GM03348 (cell line): ENCODE measurements at places on chromosomes 5 and 9.
A peak's percentile ranks its signal among the peaks of the same experiment; 100 is the strongest.

DNA sequence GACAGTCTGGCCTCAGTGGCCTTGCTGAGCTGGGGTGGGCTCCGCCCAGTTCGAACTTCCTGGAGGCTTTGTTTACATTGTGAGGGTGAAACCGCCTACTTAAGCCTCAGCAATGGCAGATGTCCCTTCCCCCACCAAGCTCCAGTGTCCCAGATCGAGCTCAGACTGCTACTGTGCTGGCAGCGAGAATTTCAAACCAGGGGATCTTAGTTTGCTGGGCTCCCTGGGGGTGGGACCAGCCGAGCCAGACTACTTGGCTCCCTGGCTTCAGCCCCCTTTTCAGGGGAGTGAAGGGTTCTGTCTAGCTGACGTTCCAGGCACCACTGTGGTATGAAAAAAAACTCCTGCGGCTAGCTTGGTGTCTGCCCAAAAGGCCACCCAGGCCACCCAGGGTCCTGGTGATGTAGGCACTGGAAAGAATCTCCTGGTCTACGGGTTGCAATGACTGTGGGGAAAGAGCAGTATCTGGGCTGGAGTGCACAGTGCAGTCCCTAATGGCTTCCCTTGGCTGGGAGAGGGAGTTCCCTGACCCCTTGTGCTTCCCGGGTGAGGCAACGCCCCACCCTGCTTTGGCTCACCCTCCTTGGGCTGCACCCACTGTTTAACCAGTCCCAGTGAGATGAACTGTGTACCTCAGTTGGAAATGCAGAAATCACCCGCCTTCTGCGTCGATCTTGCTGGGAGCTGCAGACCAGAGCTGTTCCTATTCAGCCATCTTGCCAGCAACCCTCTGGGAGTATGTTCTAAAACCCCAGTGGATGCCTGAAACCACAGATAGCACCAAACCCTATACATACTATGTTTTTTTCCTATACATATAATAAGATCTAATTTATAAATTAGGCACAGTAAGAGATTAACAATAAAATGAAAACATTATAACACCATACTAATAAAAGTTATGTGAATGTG lies 95.5 kb downstream of the TMEM161B start:
- DNase-seq = no peak

GRCh38 chr9:93013856-93014582 lies 44.5 kb upstream of the SUSD3 start:
- DNase-seq = no peak

DNA sequence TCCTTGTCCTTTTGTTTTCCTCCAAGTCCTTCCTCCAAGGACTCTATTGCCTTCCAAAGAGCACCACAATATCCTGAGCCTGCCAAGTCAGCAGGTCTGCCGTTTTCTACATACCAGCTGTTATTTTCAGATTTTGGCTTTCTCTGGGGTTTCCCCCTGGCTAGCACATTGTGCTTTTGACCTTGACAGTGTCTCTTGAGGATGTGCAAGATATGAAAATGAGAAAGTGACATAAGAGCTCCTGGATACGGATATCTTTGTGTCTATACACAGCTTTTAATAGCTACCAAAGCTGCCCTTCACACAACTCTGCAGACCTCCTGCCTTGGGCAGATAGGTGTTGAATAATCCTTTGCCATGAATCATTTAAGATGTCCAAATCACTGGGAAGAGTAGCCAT lies 67.0 kb downstream of the HAPLN1 start:
- no peak for DNase-seq

GRCh38 chr5:11251247-11251646 lies 490.2 kb upstream of the DAP start:
- DNase-seq = no peak

GRCh38 chr9:16407617-16408016 lies 462.9 kb downstream of the BNC2 start:
- no peak for DNase-seq

- no peak for DNase-seq
These were observed 20.8 kb upstream of the LHFPL2 start for GRCh38 chr5:78669331-78669730.

- DNase-seq = no peak
These were observed 800.7 kb upstream of the CTNND2 start for GRCh38 chr5:12704955-12705354.

DNA sequence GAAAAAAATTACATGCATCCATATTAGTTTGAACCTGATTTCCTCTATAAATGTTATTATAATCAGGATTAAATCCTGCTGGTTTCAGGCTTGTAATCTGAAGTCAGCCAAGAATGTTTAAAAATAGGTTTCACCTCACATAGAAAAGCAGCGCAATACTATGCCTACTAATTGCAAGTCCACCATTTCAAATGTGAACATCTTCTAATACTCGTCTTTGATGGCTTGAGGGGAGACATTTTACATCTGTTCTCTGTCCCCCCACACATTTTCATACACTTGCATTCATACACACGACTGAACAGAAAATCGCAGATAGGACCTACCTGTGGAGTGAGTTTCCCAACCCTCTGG lies 41.8 kb downstream of the FREM1 start:
- no peak for DNase-seq

DNA sequence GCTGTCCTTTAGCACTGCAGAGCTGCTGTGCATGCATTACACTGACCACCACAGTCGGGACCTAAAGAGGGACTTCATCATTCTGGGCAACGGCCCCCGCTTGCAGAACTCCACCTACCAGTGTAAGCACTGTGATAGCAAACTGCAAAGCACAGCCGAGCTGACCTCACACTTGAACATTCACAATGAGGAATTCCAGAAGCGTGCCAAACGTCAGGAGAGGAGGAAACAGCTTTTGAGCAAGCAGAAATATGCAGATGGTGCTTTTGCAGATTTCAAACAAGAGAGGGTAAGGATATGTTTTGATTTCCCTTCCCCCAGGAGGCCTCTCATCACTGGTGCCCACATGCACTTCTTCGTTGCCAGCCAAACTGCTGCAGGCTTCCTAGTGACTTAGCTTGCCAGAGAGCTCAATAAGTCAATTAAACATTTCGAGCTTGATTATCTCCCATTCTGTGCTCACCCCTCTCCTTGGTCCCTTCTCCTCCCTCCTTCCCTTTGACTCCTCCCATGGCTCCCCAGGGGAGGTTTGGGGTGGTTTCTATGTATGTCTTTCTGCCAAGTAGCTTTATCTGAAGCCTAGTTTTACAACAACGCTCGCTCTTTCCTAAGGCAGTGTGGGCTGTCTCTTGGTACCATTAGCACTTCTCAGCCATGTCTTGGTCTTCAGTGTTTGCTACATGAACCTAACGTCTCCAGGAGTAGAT lies 66.7 kb downstream of the ZNF462 start:
- no peak for DNase-seq

- DNase-seq = no peak
These were observed 3.1 kb upstream of the IFNB1 start for GRCh38 chr9:21080793-21081192.

GRCh38 chr5:6427694-6428093 lies 21.0 kb upstream of the UBE2QL1 start:
- DNase-seq = no peak

DNA sequence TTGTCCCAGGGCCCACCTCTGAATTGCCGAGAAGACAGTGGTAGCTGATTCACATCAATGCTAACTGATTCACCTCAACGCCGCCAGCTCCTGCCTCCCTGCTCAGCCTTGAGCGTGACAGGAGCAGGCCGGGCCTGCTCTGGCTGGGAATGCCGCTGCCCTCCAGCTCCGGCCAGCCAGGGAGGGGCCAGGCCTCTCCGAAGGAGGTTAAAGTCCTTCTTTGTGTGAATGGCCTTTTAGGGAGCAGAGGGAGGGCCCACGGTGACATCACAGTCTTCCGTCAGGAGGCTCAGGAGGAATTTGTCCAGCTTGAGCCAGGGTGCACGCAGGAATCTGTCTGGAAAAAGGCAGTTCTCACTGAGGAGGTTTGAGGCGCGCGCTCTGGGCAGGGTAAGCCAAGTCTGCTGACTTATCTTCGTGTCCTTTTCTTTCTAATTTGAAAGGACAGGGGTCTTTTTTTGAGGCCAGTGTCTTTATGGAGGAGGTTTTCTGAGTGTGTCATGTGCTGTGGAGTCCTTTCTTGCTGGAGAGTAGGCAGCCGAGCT lies 82.7 kb downstream of the C9orf152 start:
- no peak for DNase-seq

DNA sequence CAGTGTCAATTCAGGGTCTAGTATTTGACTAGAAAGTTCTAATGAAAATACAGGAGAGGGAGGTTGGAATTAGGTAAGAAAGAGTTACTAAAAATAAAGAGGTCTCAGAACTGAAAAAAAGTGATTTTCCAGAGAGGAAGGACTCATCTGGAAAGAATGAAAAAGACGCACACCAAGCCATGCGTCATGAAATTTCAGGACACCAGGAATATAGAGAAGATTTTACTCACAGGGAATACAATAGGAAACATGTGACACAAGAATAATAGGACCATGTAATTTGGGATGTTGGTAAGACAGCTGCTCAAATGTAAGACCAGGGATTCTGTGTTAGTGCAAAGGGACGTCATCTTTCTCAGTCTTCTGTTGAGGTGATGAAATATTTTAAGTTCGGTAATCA lies 224.7 kb downstream of the GDNF start:
- peak; percentile 75 for DNase-seq

DNA sequence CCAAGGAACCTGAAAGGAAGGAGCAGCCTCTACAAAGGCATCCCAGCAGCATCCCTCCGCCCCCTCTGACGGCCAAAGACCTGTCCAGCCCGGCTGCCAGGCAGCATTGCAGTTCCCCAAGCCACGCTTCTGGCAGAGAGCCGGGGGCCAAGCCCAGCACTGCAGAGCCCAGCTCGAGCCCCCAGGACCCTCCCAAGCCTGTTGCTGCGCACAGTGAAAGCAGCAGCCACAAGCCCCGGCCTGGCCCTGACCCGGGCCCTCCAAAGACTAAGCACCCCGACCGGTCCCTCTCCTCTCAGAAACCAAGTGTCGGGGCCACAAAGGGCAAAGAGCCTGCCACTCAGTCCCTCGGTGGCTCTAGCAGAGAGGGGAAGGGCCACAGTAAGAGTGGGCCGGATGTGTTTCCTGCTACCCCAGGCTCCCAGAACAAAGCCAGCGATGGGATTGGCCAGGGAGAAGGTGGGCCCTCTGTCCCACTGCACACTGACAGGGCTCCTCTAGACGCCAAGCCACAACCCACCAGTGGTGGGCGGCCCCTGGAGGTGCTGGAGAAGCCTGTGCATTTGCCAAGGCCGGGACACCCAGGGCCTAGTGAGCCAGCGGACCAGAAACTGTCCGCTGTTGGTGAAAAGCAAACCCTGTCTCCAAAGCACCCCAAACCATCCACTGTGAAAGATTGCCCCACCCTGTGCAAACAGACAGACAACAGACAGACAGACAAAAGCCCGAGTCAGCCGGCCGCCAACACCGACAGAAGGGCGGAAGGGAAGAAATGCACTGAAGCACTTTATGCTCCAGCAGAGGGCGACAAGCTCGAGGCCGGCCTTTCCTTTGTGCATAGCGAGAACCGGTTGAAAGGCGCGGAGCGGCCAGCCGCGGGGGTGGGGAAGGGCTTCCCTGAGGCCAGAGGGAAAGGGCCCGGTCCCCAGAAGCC lies 30.8 kb downstream of the CD180 start:
- peak; percentile 89 for DNase-seq

DNA sequence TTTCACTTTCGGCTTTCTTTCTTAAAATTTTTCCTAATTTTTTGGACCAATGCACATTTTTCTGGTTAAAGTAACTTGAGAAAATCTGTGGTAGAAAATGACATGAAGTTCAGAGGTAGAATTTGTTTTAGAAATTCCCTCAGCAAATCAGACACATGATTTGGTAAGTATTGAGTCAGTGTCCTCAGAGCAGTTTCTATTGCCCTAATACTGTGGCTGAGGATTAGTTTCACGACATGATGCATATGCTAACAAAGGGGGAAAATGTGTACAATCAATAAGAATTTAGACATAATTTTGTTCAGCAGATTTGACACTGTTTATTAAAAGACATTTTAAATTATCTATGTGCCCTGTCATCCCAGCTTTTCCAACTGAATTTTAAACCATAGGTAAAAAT lies 56.2 kb upstream of the GCNT4 start:
- DNase-seq = no peak

GRCh38 chr9:130741831-130742449 lies 48.4 kb downstream of the EXOSC2 start:
- peak; percentile 36 for DNase-seq

DNA sequence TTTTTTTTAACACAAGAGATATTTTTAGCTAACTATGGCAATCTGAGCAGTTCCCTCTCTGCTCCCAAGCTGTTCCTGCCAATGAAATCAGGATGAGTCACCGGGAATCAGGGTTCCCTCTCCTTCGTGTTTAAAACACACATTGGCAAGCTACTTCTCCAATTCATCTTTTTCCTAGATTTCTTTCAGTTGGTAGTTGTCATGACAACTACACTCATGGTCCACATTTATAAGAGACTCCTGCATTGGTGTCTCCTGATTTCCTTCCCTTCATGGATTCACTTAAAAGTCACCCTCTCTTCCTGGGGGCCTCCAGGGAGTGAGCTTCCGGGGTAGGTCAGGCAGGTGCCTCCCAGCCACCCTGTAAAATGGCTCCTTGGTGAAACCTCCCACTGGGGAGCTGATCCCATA lies 72.3 kb upstream of the NIPAL4 start:
- peak; percentile 89 for DNase-seq

DNA sequence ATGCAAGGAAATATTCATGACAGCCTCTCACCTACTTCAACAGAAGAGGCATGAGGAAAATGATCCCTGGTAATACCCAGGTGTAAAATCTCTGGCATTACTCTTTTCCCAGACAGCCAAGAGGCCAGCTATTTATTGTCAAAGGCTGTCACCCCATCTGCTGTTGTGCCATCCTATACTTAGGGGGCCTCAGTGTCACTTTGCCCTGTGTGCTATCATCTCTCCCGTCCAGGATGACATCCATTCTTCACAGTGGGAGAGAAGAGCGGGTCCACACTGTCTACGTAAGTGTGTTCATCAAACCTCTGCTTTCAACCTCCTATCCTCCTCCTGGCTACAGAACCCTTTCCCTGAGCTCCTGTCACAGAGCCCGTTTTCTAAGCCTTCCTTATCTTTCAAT lies 82.6 kb downstream of the MYO10 start:
- DNase-seq = no peak

DNA sequence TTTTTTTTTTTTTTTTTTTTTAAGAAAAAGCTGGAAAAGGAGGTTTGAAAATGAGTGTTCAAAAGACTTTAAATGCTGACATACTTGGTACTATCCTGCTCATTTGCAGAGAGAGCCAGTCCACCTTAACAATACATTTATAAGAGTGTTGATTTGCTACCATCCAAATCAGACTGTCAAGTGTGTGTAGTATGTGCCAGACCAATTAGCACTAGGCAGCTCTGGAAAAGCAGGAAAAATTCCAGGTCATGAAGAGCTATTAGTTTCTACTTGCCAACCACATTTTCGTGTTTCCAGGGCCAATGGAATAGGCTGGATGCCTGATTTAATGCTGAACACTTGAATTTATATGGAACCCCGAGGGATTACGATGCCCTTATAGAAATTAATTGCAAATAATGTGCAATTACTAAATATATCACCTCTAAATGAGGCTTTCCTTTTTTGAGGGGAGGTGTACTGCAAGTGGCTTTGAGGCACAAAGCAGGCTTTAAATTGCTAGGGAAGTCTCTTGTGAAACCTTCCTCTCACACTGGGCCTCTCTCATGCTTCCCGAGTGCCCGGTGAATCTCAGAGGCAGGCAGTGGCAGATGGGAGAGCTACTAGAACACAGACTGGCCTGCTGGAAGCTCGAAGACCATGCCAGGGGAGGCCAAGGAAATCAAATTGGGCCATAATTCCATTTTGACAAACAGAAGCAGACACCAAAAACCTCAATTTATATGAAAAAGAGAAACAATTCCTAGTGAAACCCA lies 178.7 kb downstream of the PPP2R2B start:
- no peak for DNase-seq
